Activated T-helper 1 cell treated with anti-CD3 and anti-CD28 coated beads, Interleukin-2, amount 50 U/mL, for 16 hours (primary cell): ENCODE measurements at places on chromosomes 7 and 10.

- no peak for DNase-seq
Measured at GRCh38 chr7:105268056-105268455, 120.7 kb downstream of the SRPK2 start.

- DNase-seq: peak; percentile 40
Measured at GRCh38 chr7:128459394-128459878, 3.8 kb downstream of the HILPDA start.

GRCh38 chr7:66466081-66466600, 162.5 kb upstream of the KCTD7 start:
- no peak for DNase-seq

DNA sequence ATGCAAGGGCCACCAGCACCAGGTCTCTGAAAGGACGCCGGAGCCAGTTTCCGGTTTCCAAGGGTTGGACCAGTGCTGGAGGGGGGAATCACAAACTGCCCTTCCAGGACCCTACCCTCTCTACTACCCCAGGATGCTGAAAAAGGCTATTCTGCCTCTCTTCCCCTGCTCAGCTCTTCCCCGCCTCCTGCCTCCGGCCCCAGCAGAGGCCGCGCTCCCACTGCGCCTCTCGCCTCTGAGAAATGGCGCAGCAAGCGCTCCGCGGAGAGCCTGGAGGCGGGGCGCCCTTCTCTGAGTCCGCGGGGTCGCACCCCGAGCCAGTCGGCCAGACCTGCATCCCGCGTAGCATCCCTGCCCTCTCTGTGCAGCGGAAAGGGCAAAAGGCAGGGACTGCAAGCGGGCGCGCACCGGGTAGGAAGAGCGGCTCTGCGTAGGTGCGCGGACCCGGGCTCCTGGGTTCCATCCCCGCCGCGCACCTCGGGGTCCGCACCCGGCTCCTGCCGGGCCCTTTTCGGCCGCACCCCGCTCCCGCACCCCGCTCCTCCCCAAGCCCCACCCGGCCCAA, 476 bp upstream of the RET start:
- no peak for DNase-seq

- DNase-seq: no peak
Measured at GRCh38 chr7:16399265-16399831, 22.0 kb downstream of the CRPPA start.

DNA sequence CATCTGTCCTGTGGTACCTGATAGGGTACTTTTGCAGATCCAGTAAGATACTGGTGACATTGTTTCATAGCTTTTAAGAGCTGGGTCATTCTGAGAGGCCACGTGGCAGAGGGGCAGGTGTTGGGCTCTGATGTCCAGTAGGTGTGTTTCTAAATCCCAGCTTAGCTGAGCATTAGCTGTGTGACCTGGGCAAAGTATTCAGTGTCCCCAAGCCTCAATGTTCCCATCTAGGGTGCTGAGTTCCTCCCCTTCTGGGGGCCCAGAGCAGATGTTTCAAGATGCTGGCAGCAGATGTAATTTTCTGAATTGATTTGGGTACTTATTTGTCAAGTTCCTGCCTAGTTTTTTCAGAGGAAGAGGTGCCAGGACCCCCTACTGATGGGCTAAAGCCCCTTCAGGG, 52.9 kb downstream of the NEURL1 start:
- no peak for DNase-seq

DNA sequence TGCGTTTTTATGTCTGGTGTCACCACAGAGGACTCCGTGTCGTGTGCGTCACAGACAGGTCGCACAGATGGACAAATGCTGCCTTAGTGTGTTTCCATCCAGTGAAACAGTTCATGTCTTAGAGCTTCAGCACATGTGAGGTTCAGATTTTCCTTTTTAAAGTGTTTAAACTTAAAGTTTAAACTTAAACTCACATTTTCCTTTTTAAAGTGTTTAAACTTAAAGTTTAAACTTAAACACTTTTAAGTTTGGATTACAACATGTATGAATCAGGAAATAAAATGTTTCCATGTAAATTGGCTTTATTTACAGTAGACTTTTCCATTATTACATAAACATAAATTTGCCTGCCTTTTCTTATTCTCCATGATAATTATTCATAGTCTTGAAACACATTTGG, 67.3 kb downstream of the INSYN2A start:
- DNase-seq: no peak

GRCh38 chr7:93359520-93360198, 127.5 kb downstream of the VPS50 start:
- no peak for DNase-seq

- DNase-seq: no peak
Measured at GRCh38 chr10:33085313-33085833, 127.3 kb upstream of the ITGB1 start.

- no peak for DNase-seq
Measured at GRCh38 chr7:5501465-5501864, 77.8 kb upstream of the TNRC18 start.

DNA sequence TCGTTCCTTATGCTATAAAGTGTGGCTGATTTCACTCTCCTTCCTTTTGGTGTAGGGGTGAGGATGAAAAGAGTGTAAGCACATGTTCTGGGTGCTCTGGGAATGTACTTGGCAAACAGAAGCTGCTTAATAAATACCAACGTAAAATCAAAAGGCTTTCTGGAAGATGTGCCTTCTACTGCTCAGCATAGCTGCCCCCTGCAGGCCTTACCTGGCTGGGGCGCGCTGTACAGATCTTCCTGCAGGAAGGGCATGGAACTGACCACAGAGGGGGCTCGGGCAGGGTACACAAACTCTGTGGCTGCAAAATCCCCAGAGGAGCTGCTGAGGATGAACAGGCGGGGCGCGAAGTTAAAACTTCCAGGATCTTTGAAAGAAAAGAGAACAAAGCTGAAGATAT, 169.4 kb downstream of the SVIL start:
- no peak for DNase-seq

DNA sequence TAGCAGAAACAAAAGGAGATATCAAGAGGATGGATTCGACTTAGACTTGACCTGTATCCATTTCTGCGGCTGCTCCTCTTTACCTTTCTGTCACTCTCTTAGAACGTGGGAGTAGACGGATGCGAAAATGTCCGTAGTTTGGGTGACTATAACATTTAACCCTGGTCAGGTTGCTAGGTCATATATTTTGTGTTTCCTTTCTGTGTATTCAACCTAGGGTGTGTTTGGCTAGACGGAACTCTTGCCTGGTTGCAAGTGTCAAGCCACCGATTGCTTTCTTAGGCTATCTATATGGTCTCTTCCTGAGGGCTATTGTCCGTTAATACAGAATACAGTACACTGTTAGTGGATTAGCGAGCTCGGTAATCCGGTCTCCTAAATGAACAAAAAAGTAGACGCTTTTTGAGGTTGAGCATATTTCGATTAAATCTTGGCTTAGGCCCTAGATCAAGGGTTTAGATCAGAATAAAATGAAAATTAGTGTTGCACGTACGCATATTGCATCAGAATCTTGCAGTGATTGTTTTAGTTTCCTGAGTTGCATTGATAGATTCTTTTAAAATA, 1.2 kb downstream of the PTEN start:
- DNase-seq: no peak

DNA sequence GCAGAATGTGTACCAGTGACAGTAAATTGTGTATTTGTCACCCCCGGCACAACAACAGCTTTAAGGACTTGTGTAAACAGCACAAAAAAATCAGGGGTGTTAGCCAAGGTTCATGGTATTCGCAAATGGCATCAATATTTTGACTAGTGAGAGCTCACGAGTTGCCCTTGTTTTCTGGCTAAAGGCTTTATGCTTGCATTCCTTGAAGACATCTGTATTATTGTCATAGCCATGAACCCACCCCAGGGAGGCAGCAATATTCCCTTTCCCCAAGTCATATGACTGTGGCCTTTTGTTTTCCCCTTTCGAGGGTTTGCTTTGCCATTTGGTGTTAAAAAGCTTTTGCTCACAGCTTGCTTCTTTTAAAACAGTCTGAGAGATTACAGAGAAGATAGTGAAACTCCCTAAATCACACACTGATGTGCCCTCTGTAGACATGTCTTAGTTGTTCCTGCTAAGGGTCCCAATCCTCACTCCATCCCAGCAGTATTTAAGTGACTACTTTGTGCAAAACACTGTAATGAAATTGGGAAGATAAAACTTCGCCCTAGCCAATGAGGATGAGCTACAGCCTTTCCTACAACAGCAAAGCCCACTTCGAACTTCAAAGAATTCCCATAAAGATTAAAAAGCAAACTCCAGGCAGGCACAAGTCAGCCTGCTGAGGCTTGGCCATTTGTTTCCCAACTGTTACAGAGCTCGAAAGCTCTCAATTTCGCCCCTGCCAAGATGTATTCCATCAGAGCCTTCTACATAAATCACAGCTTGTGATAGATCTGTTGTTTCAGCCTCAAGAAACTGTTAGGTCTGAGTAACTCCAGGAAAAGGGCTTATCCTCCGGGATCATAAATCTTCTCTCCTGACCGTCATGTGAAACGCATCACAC, 172.3 kb downstream of the ADAM12 start:
- no peak for DNase-seq

- no peak for DNase-seq
Measured at GRCh38 chr10:48361176-48361575, 54.7 kb downstream of the MAPK8 start.

GRCh38 chr10:50260791-50261281, 9.5 kb upstream of the ASAH2 start:
- no peak for DNase-seq

DNA sequence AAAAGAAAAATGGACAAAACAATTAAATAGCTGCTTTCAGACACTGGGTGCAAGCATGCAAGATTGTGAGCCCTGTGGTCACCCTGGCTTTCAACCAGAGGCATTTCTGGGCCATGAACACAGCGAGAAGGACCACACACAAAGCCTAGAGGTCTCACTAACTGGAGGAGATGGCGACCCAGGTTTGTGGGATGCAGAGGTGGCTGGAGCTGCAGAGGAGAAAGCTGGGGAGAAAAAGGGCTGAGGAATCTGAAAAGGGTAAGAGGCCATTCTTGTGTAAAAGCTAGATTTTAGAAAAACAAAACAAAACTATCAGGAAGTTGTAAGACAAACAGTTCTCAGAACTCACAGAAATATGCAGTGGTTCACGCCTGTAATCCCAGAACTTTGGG, 30.1 kb upstream of the PTPRN2 start:
- DNase-seq: no peak

- DNase-seq: no peak
Measured at GRCh38 chr10:50044941-50045664, 22.7 kb upstream of the WASHC2A start.

- no peak for DNase-seq
Measured at GRCh38 chr7:140235114-140235513, 58.3 kb upstream of the KDM7A start.

- DNase-seq: no peak
Measured at GRCh38 chr7:29988424-29989256, 961 bp downstream of the SCRN1 start.

DNA sequence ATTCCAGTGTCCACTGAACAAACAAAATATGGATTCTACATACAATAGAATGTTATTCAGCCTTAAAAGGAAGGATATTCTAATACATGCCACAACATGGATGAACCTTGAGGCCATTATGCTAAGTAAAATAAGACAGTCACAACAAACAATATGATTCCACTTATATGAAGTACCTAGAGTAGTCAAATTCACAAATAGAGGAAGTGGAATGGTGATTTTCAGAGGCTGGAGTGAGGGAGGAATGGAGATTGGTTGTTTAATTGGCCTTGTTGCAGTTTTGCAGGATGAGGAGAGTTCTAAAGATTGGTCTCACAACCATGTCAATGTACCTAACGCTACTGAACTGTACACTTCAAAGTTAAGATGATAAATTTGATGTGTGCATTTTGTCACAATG, 119.6 kb downstream of the CHN2 start:
- DNase-seq: no peak

GRCh38 chr10:34966040-34966439, 124.1 kb downstream of the CUL2 start:
- DNase-seq: no peak

- DNase-seq: no peak
Measured at GRCh38 chr10:125442856-125443540, 240.0 kb downstream of the TEX36 start.
